Cortex of kidney (tissue), 1 donor: ENCODE measurements at places on chromosomes 4 and X.

GRCh38 chr4:138223231-138223910, 18.8 kb downstream of the SLC7A11 start:
- DNase-seq, result no peak

GRCh38 chr4:10017037-10017893, 4.0 kb downstream of the SLC2A9 start:
- no peak for DNase-seq

DNA sequence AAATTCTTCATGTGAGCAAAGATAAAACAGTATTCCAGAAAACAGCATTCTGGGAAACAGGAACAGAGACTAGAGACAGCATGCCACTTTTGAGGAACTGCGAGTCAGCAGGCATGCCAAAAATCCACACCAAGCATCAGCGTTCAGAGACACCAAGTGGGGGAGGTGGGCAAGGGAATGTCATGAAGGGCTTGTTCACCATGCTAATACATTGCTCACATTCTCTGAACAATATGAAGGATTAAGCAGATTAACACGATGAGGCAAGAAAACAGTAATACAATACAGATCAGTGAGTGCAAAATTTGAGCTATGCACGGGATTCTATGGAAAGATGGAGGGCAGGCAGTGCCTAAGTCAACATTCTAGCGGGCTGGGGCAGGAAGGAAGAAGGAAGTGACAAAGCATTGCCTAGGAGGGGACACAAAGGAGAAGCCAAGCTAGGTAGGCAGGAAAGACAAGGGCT, 278.3 kb downstream of the FBXW7 start:
- DNase-seq, result no peak

DNA sequence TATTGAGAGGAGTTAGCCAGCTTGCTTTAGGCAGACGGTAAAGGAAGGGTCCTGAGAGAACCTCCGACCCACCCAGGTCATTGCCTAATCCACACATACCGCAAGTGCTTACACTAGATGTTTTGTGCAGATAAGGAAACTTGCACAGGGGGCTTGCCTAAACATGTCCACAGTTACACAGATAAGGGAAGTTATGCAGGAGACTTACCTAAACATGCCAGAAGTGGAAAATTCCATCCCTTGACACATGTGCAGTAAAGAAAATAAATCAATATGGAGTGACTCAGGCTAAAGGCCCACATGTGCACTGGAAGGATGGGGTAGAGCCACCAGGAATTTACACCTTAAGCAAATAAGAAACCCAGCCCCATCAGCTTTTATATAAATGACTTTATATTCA, 232.8 kb upstream of the HDX start:
- DNase-seq, result no peak

- no peak for DNase-seq
Measured at GRCh38 chr4:18209448-18209847, 187.9 kb upstream of the LCORL start.

DNA sequence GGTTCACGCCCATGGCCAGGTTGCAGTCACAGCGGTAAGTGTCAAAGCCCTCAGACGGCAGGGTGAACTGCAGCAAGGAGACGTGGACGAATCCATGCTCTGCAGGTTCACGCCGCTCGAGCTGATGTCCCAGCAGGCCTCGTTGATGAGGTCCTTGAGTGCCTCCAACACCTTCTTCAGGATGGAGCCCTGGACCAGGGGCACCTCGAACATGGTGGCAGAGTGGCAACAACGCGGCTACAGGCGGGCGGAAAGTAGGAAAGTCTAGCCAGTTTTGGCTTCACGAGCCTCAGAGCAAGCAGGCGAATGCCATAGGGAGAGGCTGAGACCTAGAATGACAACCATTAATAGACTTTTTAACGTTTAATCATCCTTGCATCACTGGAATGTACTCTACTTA, 485.9 kb downstream of the ZNF674 start:
- no peak for DNase-seq

DNA sequence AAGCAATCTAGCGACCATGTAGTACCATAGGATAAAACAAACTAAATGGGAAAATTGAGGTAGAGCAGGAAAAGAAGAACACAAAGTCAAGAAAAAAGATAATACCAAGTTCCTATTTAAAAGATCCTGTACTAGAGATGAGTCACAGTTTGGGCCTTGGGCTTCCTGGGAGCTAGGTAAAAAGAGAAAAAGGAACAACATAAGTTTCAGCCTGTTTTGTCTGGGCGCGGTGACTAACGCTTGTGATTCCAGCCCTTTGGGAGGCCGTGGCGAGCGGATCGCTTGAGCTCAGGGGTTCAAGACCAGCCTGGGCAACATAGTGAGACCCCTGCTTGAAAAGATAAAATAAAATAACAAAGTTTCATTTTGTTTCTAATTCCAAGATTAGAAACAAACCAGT, 14.0 kb upstream of the TMEM156 start:
- no peak for DNase-seq

DNA sequence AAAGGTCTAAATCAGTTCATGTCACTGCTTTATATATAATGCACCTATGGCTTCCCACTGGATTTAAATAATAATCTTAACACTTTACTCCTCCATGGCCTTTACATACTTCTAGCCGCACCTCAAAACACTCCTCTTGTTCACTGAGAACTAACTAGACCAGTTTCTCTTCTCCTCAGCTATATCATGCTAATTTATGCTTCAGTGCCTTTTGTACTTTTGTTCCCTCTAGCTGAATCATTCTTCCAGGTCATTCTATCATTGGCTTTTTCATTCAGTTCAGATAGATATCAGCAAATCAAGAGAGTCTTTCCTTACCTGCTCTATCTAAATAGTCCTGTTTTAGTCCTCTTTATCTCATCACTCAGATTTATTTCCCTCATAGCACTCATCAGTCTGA, 64.2 kb downstream of the TET2 start:
- DNase-seq, result no peak

GRCh38 chr4:147975325-147975724, 243.4 kb downstream of the ARHGAP10 start:
- no peak for DNase-seq

GRCh38 chr4:110250023-110250387, 51.6 kb upstream of the ELOVL6 start:
- DNase-seq, result no peak

GRCh38 chrX:54921427-54922021, 900 bp downstream of the TRO start:
- no peak for DNase-seq

DNA sequence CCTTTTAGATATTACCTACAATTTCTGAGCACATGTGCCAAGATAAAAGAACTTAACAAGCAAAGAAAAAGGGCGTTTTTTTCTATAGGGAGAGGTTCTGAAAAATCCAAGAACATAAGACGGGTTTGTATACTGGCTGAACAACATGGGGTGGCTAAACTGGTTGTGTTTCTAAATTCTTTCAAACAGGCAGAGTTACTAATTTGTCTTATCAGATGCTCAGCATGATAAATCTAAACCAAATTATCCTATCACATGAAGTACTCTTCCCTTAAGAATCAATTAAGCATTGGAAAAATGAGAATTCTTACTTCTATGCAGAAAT, 45.4 kb upstream of the PGM2 start:
- DNase-seq, result no peak

- no peak for DNase-seq
Measured at GRCh38 chr4:6198768-6199421, 1.5 kb downstream of the JAKMIP1 start.

GRCh38 chr4:80255329-80256095, 11.0 kb upstream of the FGF5 start:
- no peak for DNase-seq

DNA sequence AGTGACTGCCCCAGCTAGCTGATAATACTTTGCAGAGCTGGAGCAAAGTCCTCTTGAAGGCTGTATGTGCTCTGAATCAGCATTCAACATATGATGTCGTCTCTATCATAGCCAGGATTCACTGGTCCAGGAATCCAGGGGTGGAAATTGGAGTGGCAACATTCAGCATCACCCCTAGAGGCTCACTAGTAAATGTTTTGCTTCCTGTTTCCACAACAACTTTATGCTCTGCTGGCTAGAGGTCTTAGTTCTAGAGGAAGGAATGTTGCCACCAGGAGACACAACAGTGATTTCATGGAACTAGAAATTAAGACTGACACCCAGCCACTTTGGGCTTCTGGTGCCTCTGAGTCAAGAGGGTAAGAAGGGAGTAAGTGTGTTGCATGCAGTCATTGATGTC, 11.3 kb downstream of the MAGEA1 start:
- DNase-seq, result no peak

GRCh38 chrX:31153475-31154047, 81.7 kb upstream of the FTHL17 start:
- DNase-seq, result no peak

GRCh38 chr4:90888571-90888970, 761.4 kb downstream of the CCSER1 start:
- no peak for DNase-seq

- no peak for DNase-seq
Measured at GRCh38 chr4:7638984-7639789, 204.5 kb upstream of the PSAPL1 start.

DNA sequence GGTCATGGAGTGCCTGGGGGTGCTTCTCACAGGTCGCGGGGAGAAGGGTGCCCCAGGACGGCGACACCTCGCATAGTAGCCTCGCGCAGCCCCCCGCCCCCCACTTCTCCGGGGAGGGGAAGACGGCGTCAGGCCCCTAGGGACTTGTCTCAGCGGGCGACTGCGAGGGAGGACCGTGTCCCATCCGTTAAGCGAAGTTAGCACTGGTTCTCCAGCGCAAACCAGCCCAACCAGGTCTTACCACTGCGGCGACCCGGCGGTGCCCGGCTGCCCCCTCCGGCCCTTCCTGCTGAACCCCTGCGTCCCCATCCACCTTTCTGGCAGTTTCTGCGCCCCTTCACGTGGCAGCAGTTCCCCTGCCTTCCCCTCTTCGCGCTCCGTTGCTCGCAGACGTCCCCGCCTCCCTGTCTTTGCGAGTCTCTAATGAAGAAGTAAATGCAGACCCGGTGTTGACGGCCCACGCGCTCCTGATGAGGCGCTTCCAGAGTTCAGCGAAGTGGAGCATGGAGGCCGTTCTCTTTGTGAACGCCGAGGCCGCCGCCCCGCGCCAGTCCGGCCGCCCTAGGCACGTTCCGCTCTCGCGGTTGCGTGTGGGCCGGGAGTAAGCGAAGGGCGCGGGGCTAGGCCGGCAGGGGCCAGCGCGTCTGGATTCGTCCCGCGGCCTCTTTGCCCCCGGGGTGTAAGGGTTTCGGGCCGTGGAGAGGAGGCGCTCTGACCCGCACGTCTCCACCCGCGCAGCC, 3.0 kb downstream of the SLIT2 start:
- DNase-seq, result no peak

DNA sequence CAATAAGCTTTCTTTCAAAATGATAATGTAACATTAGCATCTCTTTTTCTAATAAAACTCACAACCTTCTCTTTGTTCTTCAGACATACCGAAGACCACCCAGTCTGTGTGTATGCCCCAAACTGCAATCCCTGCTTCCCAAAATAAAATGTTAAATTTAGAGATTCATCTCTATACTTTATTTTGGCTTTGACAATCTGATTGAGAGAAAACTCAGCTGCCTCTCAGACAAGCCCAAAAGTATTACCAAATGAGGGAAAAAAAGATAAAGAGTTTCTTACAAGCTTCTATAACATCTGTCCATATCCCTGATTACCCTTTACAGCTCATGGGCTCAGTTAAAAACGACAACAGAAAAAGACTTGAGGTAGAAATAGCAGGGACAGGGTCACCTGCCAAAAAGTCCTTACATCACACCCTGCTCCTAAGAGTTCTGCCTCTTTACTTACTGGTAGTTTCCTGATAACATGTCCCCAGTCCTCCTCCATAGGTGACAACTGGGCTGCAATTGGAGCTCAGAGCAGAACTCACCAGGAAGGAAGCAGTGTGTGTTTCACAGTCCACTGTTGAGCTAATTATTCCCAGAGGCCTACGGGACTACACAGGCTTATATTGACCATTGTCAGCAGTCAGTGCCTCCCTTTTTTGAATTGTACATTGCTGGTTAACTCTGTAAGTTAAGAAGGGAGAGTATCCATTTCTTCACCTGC, 70.9 kb upstream of the FAM9C start:
- no peak for DNase-seq

- no peak for DNase-seq
Measured at GRCh38 chr4:17324386-17324830, 187.5 kb downstream of the QDPR start.

DNA sequence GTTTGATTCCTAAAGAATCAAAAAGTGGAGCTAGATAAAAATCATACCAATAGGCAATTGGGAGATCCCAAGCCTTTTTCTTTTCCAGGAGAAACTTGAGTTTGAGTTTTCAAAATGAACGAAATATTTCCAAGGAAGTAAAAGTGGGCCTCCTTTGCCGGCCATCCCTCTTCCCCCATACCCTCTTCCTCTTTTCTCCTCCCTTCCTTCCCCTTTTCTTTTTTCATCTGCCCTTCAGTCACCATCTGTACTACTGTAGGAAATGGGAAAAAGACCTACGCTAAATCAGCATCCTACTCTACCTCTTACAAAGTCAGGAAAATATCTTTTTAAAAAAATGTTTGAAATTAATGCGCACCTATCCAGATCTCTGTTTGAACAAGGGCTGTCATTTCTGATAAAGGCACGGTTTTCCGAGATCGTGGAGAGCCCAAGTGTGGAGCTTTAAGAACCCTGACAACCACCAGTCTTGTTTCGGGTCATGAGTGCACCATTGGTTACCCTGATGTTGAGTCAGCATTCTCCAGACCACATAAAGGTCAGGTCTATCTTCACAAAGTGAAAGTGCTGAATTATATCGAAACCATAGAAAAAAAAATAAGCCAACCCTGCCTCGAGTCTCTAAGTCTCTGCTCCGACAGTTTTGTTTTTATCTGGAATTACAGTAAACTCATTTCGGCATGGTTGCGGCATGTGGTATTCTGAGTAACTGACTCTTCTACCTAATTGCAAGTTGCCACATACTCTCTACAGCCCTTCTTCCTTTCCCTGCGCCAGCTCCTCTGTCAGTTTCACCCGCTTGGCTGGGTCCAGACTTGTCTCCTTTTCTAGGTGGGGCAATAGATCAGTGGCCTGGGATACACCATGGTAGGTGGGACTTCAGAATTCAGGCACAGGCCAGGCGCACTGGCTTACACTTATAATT, 140.2 kb upstream of the KLF3 start:
- DNase-seq, result no peak
